ENCODE measurements at places on chromosomes 5 and 9.

DNA sequence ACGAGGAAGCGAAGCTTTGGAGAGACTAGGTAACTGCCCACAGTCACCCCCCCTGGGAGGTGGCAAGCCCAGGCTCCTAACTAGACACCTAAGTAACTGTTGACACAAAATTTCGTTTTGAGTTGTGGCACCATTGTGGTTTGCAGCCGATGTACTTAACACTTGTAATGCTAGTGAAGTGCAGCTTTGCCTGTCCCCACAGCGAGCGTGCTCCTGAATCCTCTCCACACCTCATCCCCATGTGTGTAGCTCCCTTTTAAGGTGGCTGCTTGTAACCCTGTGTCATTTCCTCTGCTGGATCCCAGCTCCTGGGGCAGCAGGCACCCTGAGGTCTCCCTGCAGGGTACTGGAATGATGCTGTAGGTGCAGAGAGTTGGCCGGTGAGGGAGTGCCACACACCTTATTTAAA, 114.9 kb downstream of the TRIO start:
- DNase-seq: no peak

GRCh38 chr9:806285-807156, 35.0 kb upstream of the DMRT1 start:
- DNase-seq: peak; percentile 44

DNA sequence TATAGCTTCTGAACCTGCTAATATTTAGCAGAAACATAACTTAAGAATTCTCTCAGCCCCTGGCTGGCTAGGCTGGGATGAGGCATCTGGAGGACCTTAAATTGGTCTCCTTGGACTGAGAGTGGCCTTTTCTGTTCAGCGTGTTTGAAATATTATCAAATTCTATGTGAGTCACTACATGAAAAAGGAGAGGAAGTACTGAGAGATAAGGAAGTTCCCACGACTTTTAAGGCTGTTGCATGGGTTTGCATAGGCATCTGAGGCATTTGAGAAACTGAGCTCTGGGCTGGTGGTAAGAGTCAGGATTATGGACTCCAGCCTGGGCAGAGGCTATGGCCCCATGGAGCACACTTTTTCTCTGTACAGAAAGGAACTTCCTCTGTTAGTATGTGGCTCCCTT, 816.2 kb upstream of the GRAMD2B start:
- DNase-seq: no peak

DNA sequence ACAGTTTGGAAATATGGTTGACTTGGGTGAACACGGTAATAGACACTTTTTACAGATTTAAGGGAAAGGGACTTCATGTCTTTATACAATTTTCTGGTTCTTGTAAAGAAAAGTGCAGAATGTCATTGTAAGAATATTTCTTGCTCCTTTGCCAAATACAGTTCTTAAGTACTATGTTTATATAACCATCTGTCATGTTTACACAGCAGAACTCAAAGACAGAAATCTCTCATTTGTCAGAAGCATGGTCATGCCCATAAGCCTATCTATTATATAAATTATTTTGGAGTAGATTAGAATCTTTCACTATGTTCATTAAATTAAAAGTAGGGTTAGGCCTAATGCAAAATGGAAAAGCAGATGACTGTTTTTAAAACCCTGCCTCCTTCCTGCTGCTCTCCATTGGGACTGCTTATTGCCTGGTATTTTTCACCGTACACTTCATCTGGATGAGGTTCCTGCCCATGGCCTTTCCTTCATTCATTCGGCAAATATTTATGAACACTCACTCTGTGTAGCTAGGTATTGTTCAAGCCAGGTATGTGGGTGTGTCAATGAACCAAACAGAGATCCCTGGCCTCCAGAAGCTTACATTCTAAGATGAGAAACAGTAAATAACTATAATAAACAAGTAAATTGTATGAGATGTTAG, 558.1 kb downstream of the NR2F1-AS1 start:
- DNase-seq: peak; percentile 9

- no peak for DNase-seq
Observed at GRCh38 chr5:42612750-42613366, 143.8 kb upstream of the CCDC152 start.

DNA sequence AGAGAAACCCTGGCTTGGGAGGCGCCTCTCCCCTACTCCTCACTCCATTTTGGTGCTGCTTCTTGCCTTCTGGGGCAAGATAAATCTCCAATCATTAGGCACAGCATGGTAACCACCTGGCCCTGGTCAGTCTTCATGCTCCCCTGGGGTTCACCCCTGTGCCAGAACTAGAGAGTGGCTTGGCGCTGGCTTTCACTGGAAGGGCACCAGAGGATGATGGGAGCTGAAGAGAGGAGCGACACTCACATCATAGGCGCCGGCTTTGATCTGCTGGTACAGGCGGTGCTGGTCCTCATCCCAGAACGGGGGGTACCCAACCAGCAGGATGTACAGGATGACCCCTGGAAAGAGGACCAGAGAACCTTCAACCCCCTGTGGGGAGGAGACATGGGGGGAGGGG, 38.1 kb downstream of the CAMK2A start:
- DNase-seq: no peak
